ENCODE measurements at places on chromosomes 12 and 14.

- DNase-seq, result no peak
These were observed 1069.5 kb downstream of the VRK1 start for GRCh38 chr14:97866664-97867063.

DNA sequence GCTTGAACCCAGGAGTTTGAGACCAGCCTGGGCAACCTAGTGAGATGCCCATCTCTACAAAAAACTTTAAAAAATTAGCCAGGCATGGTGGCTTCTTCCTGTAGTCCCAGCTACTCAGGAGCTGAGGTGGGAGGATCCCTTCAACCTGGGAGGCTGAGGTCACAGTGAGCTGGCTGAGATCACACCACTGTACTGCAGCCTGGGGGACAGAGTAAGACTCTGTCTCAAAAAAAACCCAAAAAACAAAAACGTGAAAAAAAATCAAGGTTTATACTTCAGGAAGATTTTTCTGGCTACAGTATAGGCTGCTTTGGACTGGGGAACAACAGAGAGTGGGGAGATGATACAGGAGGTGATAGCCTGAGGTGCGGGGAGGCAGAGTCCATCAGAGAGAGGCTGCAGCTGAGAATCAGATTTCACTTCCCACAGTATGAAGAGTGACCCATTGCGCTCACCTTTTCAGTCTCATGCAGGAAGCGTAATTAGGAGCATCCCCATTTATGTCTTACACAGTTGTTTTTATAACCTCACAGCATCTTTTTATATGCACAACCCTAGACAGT lies 28.9 kb downstream of the DNAH10 start:
- DNase-seq, result no peak

GRCh38 chr12:30251546-30251945 lies 444.1 kb downstream of the IPO8 start:
- DNase-seq, result no peak

DNA sequence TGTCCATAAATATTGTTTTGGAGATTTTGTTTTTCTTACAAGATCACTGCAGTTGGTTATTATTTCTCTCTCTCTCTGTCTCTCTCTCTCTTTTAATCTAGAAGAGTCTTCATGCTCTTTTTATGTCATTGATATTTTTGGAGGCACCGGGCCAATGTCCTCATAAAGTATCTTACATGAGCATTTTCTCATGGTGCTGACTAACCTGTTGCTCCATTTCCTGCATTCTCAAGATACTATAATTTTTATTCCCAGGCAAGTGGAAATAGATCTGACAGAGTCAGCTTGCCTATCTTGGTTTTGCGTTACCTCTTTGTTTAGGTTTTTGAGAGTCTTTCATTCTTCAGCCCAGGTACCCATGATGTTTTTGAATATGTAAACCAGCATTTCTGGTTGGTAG lies 938.8 kb upstream of the FBXO33 start:
- DNase-seq, result no peak

GRCh38 chr12:71594214-71594948 lies 69.3 kb downstream of the ZFC3H1 start:
- no peak for DNase-seq

DNA sequence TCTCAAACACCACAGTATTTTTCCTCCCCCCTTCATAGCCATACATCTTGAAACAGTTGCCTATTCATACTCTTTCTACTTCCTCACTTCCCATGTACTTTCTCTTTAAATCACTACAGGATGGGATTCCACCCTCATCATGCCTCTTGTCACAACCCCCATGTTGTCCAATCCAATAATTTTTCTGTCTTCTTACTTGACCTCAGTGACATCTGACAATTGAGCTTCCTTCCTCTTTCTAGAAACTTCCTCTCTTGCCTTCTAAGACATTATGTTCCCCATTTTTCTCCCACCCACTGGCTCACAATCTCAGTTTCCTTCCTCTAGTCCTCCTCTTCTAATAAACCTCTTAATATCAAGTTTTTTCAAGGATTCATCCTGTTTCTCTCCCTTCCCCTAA lies 5.3 kb downstream of the C2CD5 start:
- DNase-seq, result no peak

DNA sequence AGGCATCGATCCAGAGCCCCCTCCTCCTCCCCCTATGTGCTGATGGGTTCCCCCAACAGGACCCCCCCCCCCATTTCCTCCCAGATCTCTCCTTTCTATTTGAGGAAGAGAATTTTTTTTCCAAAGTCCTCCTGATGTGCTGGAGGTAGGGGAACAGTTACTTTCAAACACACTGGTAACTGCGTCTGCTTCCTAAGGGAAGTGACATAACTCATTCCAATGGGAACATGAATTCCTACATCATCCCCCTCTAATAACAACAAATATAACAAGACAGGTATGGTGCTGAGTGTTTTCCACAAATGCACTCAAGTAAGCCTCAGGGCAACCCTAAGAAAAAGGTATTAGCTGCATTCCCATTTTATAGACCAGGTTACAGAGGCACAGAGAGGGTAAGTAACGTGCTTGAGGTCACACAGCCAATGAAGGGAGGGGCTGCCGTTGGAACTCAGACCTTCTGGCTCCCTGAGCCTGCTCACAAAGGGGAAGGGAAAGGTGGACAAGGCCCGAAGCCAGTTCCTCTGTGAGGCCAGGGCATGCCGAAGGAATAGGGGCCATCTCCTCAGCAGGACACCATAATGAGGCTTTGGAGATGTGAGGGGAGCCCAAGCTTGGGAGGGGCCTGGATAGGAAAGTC lies 121.1 kb upstream of the NCOR2 start:
- DNase-seq, result no peak

- DNase-seq, result no peak
These were observed 59.1 kb upstream of the SLC6A13 start for GRCh38 chr12:321606-322326.

GRCh38 chr12:7877420-7877819 lies 4.7 kb upstream of the SLC2A14 start:
- DNase-seq, result no peak

DNA sequence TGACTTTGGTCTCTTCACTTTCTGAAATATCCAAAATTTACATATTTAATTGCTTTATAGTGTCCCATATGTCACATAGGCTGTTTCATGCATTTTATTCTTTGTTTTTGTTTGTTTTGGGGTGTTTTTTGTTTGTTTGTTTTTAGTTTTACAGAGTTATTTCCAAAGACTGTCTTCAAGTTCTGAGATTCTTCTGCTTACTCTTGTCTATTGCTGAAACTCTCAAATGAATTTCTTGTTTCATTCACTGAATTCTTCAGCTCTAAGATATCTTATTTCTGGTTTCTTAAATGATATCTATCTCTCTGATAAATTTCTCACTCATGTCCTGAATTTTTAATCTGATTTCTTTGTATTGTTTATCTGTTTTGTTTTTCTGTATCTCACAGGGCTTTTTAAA lies 412.0 kb upstream of the ATP2B1 start:
- no peak for DNase-seq

- no peak for DNase-seq
These were observed 76.7 kb downstream of the TTC8 start for GRCh38 chr14:88901189-88901588.

GRCh38 chr12:129772501-129773493 lies 131.0 kb downstream of the TMEM132D start:
- DNase-seq, result no peak

GRCh38 chr12:120861074-120861795 lies 42.9 kb downstream of the SPPL3 start:
- no peak for DNase-seq

GRCh38 chr14:60665177-60665550 lies 15.9 kb upstream of the SIX1 start:
- no peak for DNase-seq

DNA sequence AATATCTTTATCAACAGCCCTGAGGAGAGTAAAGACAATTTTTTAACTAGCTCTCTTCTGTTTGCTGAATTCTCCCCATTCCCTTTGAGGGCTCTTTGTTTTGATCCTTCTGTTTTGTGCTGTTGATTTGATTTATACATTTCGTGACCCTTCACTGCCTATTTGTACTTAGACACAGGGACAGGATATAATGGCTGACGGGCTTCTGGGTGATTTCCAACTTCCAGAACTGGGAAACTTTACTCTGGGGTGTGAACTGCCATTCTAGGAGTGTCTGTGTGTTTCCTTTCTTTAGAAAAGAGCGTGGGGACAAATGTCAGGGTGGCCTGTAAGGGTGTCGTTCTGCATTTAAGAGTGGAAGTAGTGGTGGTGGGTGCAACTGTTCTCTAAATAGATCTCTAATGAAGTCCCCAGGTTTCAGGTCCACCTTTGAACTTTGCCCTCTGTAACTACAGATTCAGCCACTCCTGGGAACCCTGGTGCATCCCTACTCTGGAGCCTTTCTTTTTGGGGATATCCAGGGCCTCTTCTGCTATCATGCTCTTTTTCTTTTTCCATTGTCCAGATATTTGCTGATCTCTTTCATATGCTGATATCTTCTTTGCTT lies 22.3 kb upstream of the SSPN start:
- no peak for DNase-seq

DNA sequence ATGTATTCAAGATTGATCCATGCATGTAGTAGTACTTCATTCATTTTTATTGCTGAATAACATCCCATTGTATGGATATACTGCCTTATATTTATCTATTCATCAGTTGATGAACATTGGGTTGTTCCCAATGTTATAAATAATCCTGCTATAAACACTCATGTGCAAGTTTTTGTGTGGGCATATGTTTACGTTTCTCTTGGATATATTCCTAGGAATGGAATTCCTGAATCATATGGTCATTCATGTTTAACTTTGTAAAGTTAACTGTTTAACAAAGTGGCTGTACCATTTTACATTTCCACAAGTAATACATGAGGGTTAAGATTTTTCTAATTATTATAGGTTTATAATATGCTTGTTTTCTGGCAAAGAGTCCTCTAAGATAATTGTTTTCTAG lies 1568.2 kb upstream of the SEL1L start:
- DNase-seq, result no peak

GRCh38 chr14:81509838-81510452 lies 23.7 kb downstream of the SEL1L start:
- DNase-seq, result no peak

GRCh38 chr14:78519863-78520262 lies 349.7 kb downstream of the NRXN3 start:
- no peak for DNase-seq

- DNase-seq, result no peak
These were observed 24.6 kb upstream of the FSCB start for GRCh38 chr14:44531658-44532057.

DNA sequence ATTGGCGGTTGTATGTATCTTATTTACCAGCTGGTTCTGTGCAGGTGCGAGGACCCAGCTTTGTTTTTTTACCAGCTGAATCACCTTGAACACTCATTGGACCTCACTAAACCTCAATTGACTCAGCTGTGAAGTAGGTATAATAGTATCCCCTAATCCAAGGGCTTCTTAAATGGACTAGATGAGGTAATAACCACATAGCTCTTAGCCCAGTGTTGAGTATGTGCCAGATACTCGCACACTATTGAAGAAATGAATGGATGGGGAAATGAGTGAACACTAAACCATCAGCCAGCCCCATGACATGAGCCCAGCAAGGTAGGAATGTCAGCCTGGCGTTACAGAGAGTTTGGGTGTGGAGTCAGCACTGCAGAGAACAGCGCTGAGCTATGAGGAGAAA lies 79.7 kb downstream of the RIMBP2 start:
- DNase-seq, result no peak

DNA sequence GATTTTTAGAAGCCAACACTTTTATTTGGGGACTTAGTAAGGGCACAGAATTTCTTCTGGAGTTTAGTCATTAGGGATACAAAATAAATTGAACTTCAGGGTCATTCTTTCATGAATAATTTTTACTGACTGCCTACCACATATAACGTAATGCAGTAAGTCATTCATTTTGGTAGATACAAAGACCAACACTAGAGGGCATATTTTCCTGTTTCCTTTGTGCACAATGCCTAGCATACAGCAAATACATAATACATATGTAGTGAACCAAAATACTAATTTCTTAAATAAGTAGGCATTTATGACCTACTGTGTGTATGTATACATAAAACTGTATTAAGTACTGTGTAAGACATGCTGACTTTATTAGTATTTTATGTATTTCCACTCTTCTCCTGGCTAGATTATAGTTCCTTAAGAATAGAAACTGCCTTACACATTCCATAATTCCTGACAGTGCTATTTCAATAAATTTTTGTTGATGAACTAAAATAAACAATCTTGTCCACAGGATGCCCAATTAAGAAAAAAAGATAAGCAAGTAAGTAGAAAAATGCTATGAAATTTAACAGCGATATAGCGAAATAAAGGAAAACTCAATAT lies 47.9 kb downstream of the PPP1R12A start:
- DNase-seq, result no peak

GRCh38 chr14:89563471-89563870 lies 146.4 kb upstream of the FOXN3 start:
- DNase-seq, result no peak

DNA sequence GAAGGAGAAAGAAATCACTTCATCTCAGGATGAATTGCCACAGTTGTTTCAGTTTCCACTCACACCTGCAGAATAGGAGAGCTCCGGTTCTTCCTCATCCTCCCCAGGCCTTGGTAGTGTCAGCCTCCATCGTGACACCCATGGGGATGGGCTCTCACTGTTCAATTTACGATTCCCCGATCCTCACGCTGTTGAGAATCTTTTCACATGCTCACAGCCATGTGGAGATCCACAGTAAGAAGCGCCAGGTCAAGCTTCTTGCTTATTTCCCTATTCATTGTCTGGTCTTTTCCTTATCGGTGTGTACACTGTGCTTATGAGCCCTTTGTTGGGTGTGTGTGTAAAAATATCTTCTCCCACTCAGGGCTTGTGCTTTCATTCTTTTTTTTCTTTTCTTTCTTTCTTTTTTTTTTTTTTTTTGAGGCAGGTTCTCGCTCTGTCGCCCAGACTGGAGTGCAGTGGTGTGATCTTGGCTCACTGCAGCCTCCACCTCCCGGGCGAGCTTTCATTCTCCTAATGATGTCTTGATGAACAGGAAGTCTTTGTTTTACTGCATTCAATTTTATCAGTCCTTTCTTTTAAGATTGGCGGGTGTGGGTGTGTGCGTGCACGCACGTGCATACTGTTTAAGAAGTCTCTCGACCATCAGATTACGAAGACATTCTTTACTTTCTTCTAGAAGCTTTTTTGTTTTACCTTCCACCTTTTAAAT lies 21.5 kb downstream of the RIN3 start:
- no peak for DNase-seq

DNA sequence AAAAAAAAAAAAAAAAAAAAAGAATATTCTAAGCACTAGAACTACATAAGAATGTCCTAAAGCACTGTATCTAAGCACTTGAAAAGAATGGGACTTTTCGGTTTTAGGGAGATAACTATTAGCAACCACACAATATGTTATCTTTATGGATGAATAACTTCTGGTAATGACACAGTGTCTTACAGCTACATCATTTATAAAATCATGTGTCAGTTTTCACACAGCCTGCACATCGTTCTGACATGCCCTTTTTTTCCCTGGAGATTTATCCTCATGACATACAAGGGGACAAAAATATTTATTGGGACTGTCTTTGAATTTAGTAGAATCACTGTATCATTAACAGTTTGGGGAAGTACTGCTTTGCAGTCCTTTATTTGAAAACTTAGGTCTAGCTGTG lies 17.3 kb downstream of the TMEM19 start:
- DNase-seq, result no peak

DNA sequence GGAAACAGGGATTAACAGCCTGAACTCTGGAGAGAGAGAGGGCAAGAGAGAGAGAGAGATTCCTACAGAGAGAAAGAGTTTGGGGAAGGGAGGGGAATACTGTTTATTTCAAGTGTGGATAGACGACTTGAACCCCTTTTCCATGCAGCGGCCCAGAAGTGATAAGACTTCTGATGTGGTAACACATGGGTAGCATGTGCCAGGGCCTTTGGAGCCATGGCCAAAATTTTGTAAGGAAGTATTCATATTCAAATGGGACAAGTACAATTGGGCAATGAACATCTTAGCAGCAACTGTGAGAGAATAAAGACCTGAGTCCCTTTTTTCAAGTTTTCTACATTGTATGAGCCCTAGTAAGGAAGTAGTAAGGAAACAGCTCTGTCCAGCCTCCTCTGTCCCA lies 42.4 kb upstream of the CCDC196 start:
- DNase-seq, result no peak

Measured in stimulated activated CD8-positive, alpha-beta memory T cell treated with anti-CD3 and anti-CD28 coated beads, Interleukin-15, amount 100 ng/mL, for 1 hour (primary cell).